Activated CD4-positive, alpha-beta T cell treated with anti-CD3 and anti-CD28 coated beads for 1 hour (primary cell): ENCODE measurements at places on chromosomes 4 and X.

- no peak for DNase-seq
Observed at GRCh38 chrX:88424071-88424470, 323.0 kb upstream of the CPXCR1 start.

GRCh38 chr4:152849350-152849749 lies 69.6 kb downstream of the ARFIP1 start:
- DNase-seq: no peak

- DNase-seq: no peak
Observed at GRCh38 chr4:182318256-182318655, 75.1 kb downstream of the TENM3 start.

GRCh38 chr4:108890484-108890881 lies 127.6 kb upstream of the ETNPPL start:
- no peak for DNase-seq

GRCh38 chrX:124268099-124268498 lies 64.4 kb upstream of the TEX13D start:
- DNase-seq: no peak

- DNase-seq: no peak
Observed at GRCh38 chr4:5619913-5620625, 88.3 kb downstream of the EVC2 start.

DNA sequence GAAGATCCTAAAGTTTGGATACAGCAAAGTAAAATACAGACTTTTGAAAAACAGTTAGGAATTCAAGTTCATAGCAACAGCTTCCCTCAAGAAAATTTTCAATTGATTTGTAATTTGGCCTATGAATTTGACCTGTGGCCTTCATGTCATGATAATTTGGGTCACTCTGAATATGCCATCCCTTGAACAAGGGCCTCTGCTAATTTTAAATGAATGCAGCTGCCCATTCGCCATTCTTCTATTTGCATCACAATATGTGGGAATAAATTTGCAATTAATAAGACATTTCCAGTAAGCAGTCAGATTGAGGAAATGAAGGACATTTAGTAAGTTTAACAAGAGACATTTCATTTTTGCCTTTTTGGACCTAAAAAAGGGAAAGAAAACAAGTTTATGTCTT lies 1.9 kb upstream of the REST start:
- no peak for DNase-seq

- DNase-seq: no peak
Observed at GRCh38 chr4:174316954-174317353, 33.2 kb downstream of the CEP44 start.

GRCh38 chrX:45527834-45528233 lies 327.2 kb upstream of the DIPK2B start:
- no peak for DNase-seq

DNA sequence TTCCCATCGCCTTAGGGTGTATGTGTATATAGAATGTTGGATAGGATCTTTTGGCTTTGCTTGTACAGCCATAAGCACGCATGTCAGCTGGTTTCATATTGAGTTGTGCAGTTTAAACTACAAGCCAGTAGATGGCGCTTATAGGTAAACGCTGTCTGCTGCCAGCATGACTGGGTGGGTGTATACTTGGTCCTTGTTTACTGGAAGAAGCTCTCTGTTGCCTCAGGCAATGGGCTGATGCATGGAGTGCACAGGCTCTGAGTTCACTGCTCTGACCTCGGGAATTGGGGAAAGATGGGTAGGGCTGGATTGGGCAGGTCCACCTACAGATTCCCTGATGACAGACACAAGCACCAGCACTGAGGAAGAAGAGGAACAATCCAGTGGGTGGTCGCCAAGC lies 831.5 kb downstream of the STIM2 start:
- no peak for DNase-seq

DNA sequence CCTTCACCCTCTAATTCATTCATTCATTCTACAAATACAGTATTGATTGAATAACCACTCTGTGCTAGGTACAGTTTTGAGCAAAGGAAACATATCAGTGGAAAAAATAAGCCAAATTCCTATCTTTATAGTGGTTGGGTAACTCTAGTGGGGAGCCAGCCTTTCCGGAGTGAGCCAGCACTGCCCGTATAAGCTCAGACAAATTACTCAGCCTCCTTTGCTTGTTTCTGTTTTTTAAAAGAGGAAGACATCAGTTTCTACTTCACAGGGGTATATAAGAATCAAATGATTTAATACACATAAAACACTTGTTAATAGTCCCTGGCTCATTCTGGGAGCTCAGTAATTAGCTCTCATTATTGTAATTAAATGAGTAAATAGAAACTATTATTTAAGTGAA lies 238.2 kb upstream of the MAD2L1 start:
- DNase-seq: no peak

- no peak for DNase-seq
Observed at GRCh38 chrX:115226929-115227328, 7.0 kb downstream of the LRCH2 start.

GRCh38 chr4:155179216-155179615 lies 29.2 kb upstream of the NPY2R start:
- DNase-seq: no peak

- DNase-seq: no peak
Observed at GRCh38 chrX:41352329-41352838, 18.4 kb downstream of the DDX3X start.

DNA sequence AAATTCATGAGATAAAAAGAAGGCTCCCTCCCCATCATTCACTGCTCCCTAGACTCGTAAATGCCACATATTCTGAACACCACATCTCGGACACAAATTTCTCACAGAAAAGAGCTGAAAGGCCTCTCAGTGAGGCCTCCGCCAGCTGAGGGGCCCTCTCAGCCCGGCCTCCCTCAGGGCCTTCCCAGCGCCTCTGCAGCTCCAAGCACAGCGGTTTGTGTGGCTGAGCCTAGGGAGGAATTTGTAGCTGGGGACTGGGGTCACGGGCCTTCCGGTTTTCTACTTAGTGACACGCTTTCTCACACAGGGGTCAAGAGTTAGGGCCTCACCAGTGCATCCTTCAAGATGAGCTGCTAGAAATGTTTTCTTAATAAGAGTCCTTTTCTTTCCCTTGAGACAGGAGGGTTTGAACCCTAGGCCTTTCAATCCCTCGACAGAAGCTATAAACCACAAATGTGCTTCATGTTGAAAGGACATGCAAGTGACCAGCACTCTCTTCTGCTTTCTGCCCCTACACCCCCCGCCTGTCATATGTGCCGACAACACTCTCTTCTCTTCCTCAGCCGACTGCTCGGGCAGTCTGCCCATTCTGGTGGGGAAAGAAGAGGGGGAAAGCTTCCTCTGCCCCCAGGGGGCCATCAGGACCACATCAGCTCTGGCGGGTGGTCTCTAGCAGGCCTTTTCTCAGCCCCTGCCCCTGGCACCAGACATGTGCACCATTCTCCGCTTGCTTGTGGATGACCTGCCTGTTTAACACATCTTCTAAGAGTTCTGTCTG lies 104.9 kb downstream of the CHIC2 start:
- DNase-seq: no peak

DNA sequence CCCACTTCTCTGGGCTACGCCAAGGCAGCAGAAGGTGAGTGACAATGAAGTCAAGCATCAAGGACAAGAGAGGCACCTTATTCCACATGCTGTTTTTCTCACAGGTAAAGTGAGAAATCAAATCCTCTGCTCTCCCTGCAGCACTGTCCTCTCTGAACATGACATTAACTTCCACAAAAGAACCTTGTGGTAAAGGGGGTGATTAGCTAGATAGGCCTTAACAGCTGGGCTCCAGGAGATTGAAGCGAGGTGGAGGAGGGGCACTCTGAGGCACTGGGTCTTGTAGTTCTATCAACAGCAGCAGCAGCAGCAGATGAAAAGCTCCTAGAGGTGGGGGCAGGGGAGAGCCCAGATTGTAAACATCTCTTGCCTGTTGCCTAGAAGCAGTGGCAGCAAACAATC lies 96.8 kb upstream of the CXXC4 start:
- DNase-seq: no peak

DNA sequence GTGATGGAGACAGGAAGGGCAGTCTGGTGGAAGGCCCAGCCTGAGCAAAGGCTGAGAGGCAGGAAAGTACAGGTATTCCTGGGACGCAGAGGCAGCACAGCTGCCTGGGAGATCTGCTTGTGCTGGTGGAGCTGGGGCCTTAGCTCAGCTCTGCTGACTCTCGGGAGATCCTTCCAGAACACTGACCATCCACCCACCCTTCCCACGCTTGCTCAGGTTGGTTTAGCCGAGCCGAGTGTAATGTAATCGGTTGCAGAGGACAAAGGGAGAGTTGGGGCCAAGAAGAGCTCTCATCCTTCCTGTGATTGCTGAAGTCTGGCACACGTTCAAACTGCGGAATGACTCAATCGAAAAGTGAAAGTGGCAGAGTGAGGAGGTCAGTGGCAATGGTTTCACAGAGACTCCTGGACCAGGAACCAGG lies 43.1 kb upstream of the GPR78 start:
- no peak for DNase-seq

DNA sequence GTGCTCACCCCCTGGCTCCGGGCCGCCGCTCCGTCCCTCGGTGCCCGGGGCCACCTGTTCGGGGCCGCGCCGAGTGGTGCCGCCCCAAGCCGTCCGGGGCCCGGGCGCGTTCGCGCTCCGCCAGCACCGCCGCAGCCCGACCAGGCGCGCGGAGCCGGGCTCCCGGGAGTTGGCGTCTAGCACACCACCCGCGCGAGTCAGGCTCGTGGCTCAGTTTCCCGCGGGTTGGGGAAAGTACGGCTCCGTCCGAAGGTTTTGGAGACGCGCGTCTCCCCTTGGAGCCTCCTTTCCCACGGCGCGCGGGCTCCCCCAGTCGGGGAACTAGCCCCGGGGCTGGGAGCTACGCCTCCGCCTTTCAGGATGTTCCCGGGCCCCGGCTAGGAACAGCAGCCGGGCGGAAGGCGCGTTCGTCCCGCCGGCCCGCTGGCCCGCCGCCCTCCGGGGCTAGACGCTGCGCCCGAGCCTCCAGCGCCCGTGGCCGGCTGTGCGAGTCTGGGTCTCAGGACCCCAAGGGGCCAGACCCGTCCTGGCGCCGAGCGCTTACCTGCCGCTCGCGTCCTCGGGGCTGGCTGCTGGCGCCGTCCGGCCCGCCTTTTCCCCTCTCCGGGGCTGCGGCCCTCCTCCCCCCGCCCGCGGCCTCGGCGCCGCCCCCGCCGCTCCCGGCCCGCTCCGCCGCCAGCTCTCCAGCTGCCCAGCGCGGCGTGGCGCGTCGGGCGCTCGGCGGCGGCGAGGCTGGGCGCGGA lies at the start of gene ADGRG2:
TSS of gene ADGRG2 (minus strand) at position 571 of the 743 bp plus-strand sequence. CDS start 53,634 bp downstream, outside the sequence.
- no peak for DNase-seq

DNA sequence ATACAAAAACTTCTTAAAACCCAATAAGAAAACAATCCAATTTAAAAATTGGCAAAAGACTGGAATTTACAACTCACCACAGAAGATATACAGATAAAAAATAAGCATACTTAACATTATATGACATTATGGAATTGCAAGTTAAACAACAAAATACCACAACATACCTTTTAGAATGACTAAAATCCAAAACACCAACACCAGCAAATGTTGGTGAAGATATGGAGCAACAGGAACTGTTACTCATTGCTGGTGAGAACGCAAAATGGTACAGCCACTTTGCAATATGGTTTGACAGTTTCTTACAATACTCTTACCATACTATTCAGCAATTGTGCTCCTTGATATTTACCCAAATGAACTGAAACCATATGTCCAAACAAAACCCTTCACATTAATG lies 112.4 kb downstream of the ADGRL3 start:
- DNase-seq: no peak

- DNase-seq: no peak
Observed at GRCh38 chrX:30822068-30822681, 66.9 kb downstream of the TAB3 start.

- DNase-seq: no peak
Observed at GRCh38 chr4:1465173-1466033, 59.2 kb upstream of the NKX1-1 start.

- DNase-seq: no peak
Observed at GRCh38 chrX:95953564-95953963, 731.1 kb upstream of the DIAPH2 start.

DNA sequence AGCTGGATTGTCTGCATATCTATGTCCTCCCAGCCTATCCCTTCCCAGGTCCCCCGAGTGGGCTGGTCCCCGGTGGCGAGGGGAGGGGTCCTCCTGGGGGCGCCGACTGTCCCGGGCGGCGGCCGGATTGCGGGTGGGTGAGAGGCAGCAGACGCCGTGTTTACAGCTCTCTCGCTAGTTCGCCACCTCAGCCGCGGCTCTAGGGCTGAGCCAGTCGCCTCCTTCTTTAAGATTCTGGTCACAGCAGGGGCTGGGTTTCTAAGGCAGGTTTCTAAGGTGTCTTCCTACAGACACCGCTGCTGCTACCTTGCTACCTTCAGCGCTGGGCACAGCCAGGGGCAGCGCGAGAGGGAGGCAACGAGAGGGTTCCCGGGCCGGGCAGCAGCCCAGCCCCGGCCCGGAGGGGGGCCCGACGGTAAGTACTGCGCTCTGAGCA lies 57.2 kb downstream of the FRMPD3 start:
- no peak for DNase-seq

DNA sequence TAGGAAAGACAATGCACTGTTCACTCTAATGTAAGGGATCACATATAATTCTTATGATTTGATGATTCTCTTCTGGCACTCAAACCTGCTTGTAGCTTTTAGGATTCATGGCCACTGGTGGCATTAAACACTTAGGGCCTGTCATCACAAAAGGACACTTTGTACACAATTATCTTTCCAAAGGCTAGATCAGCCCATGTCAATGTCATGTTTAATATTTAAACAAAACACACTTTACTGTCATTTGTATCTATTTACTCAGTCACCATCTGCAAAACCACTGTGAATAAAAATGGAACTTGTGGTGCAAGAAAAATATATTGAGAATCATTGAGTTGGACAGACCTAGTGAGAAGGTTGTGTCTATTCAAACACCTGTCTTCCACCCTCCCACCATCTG lies 83.6 kb upstream of the TTC29 start:
- no peak for DNase-seq

DNA sequence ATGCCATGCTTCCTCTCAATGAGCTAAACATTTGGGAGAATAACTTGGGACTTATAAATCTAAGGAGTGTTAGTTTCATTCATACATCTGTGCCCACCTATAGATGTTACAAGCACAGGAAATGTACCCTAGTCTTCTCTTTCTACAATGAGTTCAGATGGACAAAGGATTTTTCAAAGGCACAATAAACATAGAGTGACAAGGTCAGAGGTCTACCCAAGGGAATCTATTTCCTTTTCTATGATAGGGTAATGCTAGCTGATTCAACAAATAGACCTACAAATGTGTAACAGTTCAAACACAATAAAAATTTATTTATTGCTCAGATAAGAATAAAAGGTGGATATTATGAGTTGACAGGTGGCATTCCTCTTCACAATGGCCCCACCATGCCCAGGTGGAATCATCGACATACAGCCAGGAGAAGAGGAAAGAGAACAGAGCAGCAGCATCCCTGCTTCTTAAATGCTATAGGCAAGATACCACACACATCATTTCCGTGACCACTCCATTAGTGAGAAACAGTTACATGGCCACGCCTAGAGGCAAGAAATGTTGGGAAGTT lies 421.8 kb downstream of the HNRNPD start:
- no peak for DNase-seq

DNA sequence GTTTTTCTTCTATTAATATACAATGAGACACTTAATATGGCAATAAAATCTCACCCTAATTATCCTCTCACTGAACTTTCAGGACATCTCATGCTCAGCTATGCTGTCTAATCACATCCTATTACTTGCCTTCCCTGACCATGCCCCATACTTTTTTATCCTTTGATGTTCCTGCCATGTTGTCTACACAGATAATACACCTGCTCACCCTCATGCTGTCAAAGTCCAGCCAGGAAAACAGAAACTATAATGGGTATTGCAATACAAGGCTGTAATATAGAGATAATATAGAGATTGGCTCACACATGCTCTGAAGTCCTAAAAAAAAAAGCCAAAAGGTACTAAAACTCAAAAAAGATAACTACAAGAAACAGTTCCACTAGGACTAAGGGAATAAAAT lies 305.4 kb downstream of the PRDM5 start:
- DNase-seq: no peak

- no peak for DNase-seq
Observed at GRCh38 chr4:65791812-65792308, 121.6 kb upstream of the EPHA5 start.
